NCI-H510A (cell line): ENCODE measurements at places on chromosomes 3 and 15.

DNA sequence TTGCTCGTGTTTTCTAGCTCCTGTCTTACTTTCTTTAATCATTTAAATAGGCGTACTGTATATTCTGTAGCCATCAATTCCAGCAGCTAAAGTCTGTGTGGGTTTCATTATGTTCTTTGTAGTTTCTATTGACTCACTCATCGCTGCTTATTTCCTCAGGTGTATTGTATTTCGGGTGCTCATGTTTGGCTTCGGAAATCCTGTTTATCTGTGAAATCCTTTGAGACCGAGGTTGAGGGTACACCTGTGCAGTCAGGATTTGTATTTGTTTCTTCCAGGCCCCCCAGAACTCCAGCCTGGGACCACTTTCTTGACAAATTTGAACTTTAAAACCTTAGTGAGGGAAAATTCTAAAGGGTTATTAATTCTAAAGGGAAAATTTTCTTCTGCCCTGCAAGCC is 2.0 kb upstream of the PAK2 start:
- DNase-seq = no peak

DNA sequence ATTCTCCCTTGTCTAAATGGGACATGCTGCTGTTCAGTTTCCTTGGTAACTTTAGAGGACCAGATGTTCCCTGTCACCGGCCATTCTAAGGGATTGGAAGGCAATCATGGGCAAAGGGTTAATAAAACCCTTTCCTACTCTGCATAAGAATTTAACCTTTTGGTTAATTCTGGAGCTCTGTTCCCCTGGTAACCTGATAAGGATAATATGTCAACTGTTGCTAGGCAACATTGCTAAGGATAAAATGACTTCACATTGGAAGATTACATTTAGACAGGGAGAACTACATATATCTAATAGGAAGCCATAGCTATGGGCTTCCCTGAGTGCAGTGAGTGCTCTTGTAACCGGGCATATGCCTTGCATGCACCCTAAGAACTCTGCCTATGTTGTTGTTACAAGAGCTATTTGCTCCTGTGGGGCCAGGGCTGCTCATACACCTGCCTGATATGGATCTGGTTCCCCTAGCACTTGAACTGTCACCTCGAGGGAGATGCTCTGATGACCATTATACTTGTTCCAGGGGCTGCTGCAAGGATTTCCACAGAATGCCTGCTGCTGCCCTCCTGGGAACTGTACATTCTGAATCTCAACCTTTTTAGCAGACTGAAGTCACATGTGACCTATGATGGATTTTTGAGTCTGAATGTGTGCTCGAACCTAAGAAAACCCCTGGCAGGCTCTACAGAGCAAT is 326.3 kb upstream of the PDZRN3 start:
- no peak for DNase-seq

- no peak for DNase-seq
These were observed 4.4 kb downstream of the KCTD6 start for GRCh38 chr3:58496206-58496857.

DNA sequence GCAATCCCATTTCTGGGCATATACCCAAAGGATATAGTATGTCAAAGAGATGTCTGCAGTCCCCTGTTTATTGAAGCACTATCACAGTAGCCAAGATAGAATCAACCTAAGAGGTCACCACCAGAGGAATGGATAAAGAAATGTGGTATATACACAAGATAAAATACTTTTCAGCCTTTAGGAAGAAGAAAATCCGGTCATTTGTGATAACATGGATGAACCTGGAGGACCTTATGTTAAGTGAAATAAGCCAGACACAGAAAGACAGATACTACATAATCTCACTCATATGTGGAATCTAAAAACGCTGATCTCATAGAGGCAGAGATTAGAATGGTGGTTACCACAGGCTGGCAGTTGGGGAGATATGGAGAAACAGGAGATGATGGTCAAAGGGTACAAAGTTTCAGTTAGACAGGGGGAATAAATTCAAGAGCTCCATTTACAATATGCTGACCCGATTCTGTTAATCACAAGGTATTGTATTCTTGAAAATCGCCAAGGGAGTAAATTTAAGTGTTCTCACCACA is 195.8 kb downstream of the MTHFS start:
- DNase-seq = no peak

GRCh38 chr15:48929661-48930060 is 34.1 kb downstream of the SHC4 start:
- DNase-seq = no peak
